ENCODE measurements at places on chromosomes 6 and 20.

GRCh38 chr6:149905371-149905910, 7.5 kb upstream of the RAET1E start:
- no peak for DNase-seq

DNA sequence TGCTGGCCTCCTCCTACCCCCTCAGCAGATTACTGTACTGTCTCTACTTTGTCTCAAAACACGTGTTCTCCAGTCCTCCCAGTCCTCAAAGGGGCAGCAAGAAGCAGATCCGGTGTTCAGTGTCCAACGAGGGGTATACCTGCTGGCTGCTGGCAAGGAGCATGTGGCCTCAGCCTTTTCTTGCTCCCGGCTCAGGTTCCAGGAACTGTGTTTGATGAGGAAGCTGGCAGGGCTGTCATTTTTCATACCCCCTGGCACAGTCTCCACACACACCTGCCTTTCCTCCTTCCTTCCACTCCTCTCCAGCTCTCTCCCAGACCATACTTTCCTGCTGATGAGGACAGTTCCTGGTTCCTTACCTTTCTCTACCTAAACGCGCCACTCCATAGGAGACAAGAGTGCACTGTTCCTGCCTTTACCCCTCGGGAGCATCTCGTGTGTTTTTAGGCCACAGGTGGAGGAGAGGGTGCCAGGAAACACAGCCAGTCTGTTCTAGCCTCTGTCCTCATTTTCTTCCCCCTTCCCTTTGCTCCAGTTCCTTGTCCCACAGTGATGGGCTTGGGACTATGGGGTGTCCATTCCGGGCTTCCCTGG, 77.2 kb downstream of the SSR1 start:
- DNase-seq, result no peak

DNA sequence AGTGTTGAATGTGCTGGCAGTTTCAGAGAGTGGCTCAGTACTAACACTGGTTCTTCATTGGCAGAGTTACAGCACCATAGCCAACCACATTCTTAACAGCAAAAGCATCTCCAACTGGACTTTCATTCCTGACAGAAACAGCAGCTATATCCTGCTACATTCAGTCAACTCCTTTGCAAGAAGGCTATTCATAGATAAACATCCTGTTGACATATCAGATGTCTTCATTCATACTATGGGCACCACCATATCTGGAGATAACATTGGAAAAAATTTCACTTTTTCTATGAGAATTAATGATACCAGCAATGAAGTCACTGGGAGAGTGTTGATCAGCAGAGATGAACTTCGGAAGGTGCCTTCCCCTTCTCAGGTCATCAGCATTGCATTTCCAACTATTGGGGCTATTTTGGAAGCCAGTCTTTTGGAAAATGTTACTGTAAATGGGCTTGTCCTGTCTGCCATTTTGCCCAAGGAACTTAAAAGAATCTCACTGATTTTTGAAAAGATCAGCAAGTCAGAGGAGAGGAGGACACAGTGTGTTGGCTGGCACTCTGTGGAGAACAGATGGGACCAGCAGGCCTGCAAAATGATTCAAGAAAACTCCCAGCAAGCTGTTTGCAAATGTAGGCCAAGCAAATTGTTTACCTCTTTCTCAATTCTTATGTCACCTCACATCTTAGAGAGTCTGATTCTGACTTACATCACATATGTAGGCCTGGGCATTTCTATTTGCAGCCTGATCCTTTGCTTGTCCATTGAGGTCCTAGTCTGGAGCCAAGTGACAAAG, 17.0 kb upstream of the ADGRF4 start:
- DNase-seq, result no peak

DNA sequence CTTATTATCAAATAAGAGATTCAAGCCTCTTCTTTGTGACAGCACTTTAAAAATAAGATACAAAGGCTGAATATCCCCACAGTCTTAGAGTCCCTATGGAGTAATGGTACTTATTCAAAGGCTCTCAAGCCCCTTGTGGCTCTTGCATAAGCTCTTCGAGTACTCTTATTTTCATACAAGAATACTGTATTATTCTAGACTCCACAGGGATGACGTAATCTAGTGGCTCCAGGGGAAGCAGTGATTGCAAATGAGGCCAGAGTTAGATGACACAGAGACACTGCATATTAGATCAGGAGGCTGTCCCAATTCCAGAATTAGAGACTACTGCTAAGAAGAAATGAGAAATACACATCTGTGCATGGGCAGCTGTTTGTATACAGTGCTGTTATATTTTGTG, 1195.9 kb upstream of the MAP3K7 start:
- DNase-seq, result no peak

- DNase-seq, result no peak
These were observed 469.8 kb upstream of the FLRT3 start for GRCh38 chr20:14807224-14807623.

DNA sequence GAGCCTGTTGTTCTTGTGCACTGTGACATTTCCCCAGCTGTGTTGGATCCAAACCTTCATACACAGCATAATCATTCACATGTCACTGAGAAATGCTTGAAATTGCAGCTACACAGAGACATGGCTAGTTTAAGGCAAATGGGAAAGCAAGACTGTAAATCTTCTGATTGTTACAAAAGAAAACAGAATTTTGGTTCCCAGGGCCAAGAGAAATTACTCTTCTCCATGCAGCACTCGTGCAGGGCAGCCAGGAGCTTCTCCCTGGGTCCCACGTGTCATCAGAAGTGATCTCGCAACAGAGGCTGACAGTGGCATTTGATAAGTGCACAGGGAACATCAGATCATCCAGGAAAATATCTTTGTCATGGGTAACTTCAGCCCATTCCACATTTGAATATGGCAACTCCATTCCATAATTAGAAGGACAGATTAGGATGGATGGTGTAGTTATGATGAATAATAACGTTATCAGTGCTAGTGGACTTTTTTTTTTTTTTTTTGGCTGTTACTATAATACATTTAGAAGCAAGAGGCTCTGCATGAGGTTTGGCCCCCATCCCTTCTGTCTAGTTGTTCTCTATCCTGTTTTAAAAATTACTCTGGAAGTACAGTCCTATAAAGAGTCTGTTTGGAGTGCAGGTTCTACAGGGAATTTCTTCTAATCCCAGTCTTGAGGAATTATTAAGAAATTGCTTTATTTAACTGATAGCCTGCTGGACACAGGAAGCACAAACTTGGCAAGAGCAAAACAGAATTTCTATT, 571.0 kb upstream of the NOX3 start:
- no peak for DNase-seq

DNA sequence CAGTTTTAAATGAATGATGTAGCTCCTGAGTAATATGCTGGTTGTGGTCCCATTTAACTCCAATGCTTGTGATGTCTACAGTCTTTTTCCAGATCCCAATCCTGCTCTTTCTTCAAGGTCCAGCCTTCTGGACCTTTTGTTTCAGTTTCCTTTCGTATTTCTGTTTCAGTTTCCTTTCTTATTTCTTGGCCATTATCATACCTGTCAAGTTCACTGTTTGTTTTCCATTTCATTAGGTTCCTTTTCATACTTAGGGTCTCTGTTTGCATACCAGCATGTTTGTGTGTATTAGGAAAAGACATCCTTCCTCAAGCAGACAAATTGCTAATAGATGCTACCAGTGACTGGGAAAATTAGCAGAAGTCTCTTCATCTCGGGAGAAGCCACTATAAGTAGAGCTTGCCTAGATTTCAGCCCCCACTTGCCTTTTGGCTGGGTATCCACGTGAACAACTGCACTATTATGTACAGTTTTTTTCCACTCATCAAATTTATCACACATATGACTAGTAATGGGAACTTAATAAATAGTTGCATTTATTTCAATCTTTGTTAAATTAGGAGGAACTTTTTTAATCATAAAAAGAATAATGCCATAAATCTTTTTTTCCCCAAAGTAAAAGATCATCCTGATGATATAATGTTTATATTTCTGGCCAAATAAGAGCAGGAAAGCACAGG, 583.4 kb downstream of the BCKDHB start:
- DNase-seq, result no peak

GRCh38 chr6:166839569-166839968, 116.8 kb downstream of the RNASET2 start:
- no peak for DNase-seq

- no peak for DNase-seq
These were observed 10.2 kb downstream of the SLC29A1 start for GRCh38 chr6:44233567-44234100.

DNA sequence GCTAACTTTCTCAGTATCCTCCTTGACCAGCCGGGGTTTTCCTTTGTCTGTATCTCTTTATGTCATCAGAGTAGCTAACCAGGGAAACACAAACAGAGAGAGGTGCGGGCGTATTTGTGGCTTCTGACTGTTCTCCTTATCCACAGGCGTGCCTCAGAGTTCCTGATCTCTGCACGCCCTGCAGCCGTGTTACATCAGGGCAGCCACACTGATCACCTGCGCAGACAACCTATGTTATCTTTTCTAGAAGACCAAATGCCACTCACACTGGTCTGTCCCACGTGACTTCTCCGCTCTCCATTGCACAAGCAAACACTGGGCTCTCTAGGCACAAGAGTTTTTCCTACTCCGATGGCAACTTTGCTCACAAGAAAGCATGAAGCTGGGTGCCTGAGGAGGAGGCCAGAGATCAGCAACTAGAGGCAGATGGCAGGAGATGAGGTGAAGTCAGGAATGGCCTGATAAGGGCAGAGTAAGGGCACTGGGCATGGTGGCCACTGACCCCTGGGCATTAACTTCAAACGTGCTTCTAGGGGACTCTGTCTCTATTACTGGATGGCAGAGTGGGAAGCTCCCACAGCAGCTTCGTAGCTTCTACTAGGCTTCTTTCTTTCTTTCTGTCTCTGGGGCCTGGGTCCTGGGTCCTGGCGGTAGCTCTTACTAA, 4.5 kb downstream of the PDE10A start:
- DNase-seq, result no peak

DNA sequence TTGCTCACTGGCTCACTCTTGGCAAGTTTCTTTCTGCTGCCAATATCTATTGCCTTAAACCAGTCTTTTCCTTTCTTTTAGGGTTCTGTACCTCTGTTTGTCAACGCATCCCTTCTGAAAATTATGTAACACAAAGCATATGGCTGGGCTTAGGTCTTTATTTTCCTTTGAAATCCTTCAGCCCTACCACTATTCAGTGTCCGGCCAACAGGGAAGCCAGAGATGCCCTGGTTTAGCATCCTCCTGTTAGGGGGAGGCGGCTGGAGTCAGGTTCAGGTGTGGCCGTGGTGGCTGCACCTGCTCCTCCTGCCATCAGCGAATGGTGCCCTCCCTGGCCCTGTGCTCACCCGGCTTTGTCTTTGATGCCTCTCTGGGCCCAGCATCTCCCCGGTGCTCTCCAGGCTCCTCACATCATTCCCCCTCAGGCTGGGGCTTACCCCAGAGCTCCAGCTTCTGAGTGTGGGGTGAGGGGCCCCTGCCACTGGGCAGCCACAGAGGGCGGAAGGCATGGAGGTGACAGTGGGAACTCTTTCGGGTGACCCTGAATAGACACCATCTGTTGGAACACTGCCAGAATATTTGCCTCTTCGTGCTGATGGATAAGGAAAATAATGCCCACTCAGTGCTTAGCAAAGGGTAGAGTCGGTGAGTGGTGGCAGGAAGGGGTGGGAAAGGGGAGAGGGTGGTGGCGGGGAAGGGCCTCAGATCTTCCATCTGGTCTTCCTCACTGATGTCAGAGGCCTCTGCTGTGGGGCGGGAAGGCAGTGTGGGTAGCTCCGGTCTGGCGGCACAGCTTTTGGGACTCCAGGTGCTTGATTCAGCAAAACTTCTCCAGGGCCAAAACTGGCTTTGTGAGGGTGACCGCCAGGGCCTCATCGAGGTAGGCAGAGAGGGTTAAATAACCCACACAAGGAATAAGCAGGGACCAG, 97.2 kb downstream of the DACT2 start:
- DNase-seq, result no peak

DNA sequence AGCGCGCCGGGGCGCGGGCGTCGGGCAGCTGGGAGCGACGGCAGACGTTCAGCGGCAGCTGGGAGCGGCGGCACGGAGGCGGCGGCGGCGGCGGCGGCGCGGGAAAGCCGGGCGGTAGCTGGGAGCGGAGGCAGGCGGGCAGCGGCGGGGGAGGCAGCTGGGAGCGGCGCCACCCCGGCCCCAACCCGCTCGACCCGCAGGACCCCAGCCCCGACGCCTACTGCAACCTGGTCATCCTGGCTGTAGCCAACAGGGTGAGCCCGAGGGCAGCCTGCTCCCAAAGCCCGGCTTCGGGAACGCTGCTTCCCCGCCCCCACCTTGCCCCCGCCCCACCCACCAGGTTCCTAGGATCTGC, 8.9 kb downstream of the CCM2L start:
- DNase-seq, result no peak

- DNase-seq, result no peak
These were observed 119.4 kb downstream of the NCOA3 start for GRCh38 chr20:47620808-47621805.

DNA sequence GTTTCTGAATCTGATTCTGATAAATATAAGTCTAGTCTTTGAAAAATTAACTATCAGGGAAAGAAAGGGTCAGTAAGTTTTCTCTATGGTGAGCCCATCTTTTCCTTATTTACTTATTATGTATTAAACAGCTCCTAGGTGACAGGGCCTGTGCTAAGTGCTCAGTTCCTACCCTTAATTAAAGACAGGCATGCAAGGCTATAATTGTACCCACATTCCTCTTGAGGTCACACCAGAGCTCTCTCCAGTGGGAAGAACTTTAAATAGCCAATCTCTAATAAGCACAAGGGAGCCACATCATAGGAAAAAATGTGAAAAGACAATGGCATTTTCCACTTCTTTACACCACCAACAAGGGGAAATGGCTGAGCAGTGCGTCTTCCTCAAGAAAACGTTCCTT, 421.8 kb upstream of the SLC35B3 start:
- no peak for DNase-seq

GRCh38 chr6:41716516-41717391, 18.7 kb downstream of the TFEB start:
- no peak for DNase-seq

DNA sequence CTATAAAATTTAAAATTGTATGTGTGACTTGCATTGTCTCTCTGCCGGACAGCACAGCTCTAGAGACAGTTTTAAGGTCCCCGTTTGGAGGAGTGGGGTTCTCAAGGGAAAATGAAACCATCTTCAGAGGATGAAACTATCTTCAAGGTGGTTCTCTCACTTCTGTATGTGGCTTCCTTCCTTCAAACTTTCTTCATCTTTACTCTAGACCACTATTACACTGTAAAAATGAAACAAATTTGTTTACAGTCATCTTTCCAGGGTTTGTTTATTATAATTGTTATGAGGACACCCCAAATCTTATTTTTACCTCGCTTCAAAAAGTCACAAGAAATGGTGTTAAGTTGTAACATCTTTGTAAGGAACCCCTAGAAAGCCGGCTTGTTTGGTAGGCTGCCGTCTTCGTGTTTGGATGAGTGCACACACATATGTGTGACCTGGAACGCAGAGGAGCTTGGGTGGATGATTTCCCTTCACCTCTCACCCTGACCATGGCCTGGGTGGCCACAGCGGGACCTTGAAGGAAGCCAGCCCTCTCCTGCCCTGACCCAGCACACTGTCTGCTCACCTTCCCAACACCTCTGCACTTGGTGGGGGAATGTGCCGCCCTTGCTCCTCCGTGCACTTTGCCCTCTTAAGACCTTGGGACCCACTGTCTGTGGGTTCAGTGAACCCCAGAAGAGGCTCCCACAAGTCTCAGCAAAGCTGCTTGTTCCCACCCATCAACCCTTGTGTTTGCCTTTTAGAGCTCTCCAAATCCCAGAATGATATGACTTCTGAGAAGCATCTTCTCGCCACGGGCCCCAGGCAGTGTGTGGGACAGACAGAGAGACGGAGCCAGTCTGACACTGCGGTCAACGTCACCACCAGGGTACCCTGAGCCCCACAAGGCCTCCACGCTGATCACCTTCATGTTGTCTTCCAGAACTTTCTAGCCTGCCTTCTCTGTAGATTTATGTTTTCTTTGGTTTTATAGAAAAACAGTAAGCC, 67.8 kb downstream of the SYTL3 start:
- no peak for DNase-seq
